ENCODE measurements at places on chromosomes 11 and 22.

DNA sequence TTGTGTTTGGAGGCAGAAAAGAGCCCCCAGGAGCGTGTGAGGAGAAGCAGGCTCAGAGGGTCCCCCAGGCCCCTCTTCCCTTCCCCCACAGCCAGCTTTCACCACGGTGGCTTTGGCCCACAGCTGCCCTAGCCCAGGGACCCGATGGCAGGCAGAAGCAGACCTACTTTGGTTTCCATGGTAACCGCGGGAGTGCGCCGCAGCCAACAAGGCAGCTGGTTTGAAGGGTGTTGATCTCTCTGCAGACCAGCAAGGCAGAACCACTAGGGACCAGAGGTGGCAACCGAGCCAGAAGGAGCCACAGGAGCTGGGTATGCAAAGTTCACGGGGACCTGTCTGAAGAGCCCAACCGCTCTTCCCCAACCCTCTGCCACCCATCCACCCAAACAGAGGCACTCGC is 69.4 kb downstream of the BUD13 start:
- peak; percentile 76 for DNase-seq

GRCh38 chr11:3341298-3341697 is 37.6 kb downstream of the ZNF195 start:
- peak; percentile 46 for DNase-seq

DNA sequence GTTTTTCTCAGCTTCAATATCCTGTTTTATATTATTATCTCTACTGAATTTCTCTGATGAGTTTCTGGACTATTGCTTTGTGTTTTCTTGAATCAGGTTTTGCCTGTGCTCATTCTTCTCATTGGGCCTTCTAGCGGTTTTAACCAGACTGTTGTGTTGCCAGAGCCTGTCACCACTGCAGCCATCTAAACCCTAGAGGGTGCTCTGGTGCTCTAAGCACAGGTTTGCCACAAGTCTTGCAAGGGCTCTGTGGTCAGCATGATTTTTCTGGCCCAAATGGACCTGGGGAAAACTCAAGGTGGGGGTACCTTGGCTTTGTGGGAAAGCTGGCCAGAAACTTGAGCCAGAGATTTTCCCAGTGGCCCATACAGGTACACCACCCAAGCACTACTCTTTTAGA is 52.4 kb upstream of the TYR start:
- DNase-seq: no peak

DNA sequence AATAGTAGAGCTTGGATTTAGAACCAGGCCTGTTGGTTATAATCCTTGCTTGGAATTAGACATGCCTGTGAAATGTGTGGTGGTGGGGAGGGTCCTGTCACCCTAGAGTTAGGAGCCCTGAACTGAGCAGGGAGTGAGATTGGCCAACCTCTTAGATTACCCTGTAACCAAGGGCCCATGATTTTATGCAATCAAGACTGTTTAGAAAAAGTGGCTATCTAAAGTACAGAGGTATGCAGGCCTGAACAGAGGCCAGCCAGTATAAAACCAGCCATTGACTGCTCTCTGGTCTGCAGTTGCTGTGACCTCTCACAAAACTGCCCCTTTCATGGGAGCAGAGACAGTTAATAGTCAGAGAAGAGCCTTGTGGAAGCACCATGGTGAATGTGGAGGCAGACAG is 36.2 kb downstream of the SERPINH1 start:
- no peak for DNase-seq

GRCh38 chr11:102010776-102011494 is 36.3 kb upstream of the CFAP300 start:
- DNase-seq: peak; percentile 66

DNA sequence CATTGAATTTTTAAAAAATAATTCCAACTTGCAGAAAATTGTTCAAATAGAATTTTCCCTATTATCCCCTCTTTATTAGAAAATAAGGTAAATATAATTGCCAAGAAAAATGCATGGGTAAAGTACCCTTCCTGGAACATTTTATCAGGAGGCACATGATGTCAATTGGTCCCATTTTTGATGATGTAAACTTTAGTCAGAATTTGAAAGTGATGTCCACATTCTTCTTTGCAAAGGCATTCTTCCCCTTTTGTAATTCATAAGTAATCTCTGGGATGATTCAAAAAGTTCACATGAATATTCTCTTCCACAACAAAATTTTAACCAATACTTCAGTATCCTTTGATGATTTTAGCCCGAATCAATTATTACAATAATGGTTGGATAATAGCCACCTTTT is 86.9 kb upstream of the ANO3 start:
- DNase-seq: no peak

GRCh38 chr11:40183073-40184064 is 1276.1 kb downstream of the LRRC4C start:
- DNase-seq: no peak

DNA sequence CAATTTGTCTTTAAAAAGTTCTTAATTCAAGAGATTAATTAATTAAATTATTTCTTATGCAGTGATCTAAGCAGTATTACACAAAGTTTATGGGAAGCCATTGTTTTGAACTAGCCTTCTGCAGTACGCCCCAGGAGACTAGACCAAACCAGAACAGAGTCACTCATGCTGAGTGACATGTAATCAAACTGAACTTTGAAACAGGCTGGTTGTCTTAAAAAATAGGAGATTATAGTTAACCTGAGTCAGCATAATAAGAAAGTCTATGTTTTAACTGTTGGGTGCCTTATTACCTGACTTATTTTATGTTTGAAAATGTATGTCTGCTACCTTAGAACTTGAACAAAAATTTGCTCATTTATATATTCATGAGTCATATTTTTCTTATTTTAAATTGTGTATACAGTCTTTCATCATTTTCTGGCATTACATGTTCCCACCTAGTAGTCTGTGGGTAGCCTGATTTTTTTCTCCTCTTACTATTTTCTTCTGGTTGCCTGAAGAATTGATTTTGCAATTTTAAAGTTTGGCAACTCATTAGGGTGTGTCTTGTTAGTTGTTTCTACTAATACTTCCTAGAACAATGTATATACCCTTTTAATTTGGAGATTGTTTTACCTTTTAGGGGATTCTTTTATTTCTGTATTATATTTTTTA is 161.4 kb downstream of the AASDHPPT start:
- DNase-seq: no peak

DNA sequence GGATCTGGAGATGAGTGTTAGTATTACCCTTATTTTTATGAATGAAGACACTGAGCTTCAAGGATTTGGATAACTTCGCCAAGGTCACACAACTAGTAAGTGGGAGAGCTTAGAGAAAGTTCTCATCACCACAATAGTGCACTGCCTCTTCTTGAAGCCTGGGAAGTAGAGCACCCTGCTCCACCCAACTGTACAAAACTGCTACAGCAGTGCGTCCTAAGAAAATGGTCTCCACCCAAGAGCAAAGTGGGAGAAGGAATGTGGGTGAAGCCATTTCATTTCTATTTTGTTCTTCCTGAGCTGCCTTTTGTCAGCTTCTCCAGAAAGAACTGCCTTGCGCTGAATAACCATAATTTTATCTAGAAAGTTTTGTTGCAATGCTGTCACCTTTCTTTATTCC is 403.9 kb upstream of the FAT3 start:
- no peak for DNase-seq

GRCh38 chr11:102936864-102937509 is 18.5 kb downstream of the MMP13 start:
- no peak for DNase-seq

GRCh38 chr11:70669871-70670675 is 271.7 kb downstream of the CTTN start:
- DNase-seq: no peak

- no peak for DNase-seq
Measured at GRCh38 chr11:78230161-78230877, 41.6 kb downstream of the USP35 start.

DNA sequence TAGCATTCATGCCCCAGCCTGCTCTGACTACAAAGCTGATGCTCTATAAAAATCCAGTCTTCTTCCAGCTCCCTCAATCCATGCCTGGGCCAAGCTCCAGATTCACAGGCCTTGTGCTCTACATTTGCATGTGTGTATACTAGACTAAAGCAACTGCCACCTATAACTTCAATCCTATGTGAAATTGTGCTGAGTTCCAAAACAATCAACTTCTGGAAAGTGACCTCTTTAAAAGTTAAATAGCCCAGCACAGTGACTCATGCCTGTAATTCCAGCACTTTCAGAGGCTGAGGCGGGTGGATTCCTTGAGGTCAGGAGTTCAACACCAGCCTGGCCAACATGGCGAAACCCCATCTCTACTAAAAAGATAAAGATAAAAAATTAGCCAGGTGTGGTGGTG is 114.3 kb upstream of the ZC3H12C start:
- DNase-seq: no peak

GRCh38 chr11:125300791-125301218 is 136.3 kb downstream of the PKNOX2 start:
- DNase-seq: no peak

All from H1 (cell line).